ENCODE measurements at places on chromosomes 2 and 18.

DNA sequence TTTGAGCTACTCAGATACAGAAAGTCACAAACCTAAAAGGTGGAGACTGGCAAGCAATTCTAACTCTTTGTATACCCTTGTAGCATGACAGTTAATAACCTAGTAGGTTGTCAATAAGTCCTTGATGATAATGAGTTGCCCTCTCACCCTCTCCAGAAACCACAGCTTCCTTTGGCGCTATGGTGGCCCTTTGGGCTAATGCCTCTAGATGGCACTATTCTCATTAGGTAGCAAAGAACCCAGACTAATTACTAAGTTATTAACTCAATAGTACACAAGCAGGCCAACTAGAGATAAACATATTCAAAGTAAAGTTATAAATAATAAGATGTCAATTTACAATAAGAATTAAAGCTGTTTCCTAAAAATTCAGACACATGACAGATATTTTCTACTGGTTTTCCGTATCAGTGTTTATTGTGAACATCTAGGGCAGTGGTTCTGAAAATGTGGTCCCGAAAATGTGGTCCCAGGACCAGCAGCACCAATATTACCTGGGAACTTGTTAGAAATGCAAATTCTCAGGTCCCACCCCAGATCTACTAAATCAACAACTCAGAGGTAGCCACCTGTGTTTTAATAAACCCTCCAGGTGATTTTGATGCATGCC is 41.1 kb downstream of the LDAH start:
- DNase-seq, result peak; percentile 25

DNA sequence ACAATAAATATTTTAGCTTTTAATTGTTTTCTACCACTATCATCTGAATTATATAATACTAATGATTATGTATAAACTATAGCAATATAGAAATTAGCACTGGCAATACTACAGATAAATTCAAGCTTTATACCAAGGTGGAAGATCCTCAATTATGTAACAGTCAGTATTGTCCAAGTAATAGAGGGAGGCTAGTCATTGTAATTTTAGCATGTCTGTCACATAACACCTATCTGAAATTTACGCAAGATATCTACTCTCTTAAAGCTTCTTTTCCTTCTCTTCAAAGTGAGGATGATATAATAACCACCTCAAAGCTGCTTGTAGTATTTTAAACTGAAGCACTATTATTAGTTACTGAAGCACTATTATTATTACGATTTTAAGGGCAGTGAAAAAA is 12.2 kb downstream of the KCNJ3 start:
- DNase-seq, result no peak

DNA sequence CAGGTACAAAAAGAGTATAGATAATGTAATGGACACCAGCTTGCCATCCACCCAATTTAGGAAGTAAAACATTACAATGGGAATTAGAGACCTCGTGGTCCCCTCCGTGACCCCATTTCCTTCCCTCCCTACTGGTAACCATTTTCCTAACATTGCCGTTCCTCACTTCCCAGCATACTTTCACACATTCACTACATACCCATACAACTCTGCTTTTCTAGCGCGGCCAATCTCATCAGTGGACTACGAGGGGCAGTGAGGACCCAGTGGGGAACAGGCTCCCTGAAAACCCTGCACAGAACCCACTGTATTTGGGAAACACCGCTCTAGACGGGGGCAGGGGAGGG is 1.1 kb downstream of the ENOSF1 start:
- no peak for DNase-seq

- DNase-seq, result no peak
Observed at GRCh38 chr18:76721207-76721996, 101.0 kb upstream of the ZNF236 start.

DNA sequence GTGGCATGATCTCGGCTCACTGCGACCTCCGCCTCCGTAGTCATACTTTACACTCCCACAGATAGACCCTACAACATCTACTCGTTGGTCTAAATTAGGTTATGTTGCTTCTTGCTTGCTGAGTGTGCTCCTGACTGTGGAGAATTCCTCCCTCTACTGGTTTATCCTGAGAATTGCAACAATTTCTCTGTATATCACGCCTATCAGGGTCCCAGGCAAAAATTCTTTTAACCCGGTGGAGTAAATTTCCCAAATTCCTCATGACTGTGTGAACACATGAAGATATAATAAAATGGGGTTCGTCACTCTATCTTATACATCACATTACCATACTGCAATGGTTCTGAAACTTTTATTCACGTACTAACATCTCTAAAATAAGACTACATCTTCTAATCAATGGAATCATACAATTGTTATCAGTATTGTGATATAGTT is 156.7 kb downstream of the EVA1A start:
- peak; percentile 67 for DNase-seq

- DNase-seq, result no peak
Observed at GRCh38 chr2:117512307-117512706, 302.2 kb upstream of the DDX18 start.

- DNase-seq, result peak; percentile 64
Observed at GRCh38 chr2:71223767-71224333, 3.1 kb downstream of the PAIP2B start.

GRCh38 chr2:103669531-103669930 is 907.7 kb downstream of the TMEM182 start:
- DNase-seq, result no peak

GRCh38 chr2:128520791-128521190 is 202.1 kb upstream of the HS6ST1 start:
- DNase-seq, result no peak

- DNase-seq, result no peak
Observed at GRCh38 chr2:33166287-33166881, 219.6 kb downstream of the LTBP1 start.

DNA sequence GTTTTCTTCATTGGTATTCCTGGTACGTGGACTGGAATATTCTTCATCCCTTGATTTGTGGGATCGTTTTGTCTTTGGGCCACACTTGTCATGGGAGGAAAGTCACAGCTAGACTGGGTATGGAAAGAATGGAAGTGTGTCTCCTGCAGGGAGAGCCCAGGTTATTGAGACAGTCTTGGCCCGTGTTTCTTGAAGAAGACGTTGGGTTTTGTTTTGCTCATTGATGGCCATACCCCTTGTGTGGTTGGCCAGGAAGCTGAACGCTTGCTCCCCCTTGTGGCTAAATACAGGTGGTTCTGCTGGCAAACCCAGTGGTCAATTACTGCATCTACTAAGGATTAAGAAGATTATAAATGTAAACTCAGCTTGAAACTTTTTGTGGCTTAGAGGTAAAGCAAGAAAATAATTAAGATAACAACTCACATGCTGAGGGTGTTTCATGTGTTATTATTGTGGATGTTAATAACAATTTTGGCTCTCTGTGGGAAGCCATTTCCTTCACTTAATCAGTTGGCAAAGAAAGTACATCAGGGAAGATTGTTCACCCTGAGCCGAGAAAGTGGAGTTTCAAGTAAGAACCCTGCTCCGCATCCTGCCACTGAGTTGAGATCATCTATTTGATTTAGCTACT is 91.8 kb downstream of the NEDD4L start:
- DNase-seq, result peak; percentile 52

DNA sequence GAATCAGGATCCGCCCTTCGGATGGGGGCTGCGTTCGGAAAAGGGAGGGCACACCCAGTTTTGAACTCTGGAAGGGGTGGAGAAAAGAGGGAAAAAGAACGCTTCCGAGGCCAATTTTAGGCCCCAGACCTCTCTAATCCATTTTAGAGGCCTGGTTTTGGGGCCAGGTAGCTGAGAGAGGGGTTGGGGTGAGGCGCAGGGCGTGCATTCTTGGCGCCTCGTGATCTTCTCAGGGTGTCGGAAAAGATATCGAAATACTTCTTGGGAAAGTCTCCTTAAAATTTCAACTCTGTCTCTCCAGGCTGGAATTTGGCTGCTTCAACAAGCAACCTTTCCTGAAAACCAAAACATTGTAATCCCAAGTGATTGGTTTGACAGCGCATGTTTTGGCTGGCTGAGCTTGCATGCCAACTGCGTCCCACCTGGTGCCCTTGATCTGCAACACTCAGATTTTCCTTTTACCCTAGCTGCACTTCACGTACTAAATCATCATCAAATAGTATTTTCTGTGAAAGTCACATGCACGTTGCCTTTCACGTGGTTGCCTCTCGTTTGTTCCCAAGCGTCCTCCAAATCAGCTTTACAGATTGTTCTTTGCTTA is 864 bp upstream of the XPO1 start:
- DNase-seq, result peak; percentile 4

DNA sequence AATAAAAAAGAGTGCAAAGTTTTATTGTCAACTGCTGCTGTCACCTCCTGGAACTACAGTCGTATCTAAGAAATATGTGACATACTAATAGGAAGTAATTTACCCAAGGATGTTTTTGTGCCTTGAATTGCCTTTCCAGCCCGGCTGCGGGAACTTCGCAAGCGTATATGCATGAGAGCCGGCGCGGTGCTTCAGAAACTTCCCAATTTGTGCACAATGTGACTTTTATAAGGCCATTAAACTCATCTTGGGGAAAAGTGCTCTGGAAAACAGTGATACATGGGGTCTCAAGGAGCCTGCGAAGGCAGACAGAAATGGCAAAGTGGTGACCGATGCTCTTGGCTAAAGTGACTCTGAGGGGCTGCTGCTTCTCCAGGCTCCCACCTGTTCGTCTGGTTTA is 41.7 kb upstream of the CELF4 start:
- no peak for DNase-seq

DNA sequence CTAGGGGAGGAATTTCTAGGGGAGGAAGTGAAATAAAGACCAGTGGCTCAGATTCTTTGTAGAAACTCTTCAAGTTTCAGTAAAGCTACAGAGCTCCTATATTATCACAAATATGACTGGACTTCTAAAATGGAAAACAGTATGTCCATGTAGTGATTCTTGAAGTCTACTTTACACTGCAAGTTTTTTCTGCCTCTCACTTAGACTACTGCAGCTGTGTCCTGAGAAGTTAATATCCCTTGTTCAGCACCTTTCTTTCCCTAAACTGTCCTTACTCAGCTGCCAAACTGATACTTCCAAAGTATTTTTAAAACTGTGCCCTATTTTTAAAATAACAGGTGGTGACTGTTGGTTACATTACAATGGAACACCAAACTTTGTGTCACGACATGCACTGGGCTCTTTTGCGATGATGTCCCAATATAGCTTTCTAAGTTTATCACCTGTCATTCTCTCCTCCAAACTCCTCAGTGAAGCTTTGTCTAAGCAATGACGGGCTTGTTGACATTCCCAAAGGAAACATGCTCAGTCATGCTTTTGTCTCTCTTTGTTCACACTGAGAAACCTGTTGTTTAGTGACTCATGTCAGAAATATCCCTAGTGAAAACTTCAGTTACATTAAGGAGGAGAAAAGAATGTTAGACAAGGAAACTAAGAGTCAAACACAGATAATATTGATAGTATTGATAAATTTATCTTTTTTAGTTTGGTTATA is 341.1 kb downstream of the ARL6IP6 start:
- DNase-seq, result peak; percentile 83

- no peak for DNase-seq
Observed at GRCh38 chr2:225270053-225270452, 129.5 kb upstream of the NYAP2 start.

- no peak for DNase-seq
Observed at GRCh38 chr2:129744649-129745048, 234.8 kb upstream of the RAB6C start.

GRCh38 chr18:69897397-69898108 is 50.1 kb downstream of the CD226 start:
- no peak for DNase-seq

DNA sequence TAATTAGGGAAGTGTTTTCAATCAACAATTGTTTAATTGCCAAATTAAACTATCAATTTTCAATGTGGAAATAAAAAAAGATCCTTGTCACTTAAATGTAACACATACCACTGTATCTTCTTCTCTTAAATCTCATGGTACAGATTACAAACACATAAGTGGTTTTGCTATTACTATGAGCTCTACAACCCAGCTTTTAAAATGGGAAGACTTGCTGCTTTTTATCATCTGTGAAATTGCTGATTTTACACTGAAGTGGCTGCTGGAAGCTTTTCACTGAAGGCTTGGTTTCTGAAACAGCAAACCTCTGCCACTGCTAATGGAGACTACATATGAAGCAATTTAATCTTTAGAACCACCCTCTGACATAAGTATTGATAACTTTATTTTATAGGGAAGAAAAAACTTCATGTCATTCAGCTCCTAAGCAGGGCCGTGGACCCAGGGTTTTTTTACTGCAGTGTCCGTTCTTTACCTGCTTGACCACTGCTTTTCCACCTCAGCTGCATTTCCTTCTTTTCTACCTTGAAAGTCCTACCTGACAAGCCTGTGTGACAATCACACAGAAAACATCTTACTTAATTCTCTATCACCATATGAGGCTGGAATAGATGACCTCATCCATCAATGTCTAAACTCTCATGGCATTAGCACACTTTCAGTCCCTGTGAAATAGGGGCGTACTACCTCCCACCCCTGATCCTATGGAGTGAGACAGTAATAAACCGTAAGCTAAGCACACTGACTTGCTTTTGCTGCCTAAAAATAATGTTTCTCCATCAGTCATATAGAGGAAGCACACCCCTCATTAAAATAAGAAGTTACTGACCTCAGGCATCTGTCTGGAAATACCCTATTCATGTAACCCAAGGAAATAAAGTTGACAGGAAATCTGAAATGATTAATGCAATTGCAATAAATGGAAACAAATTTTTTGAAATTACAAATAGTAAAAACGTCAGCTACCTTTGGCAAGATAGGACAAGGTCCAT is 19.2 kb upstream of the SLC8A1 start:
- no peak for DNase-seq

DNA sequence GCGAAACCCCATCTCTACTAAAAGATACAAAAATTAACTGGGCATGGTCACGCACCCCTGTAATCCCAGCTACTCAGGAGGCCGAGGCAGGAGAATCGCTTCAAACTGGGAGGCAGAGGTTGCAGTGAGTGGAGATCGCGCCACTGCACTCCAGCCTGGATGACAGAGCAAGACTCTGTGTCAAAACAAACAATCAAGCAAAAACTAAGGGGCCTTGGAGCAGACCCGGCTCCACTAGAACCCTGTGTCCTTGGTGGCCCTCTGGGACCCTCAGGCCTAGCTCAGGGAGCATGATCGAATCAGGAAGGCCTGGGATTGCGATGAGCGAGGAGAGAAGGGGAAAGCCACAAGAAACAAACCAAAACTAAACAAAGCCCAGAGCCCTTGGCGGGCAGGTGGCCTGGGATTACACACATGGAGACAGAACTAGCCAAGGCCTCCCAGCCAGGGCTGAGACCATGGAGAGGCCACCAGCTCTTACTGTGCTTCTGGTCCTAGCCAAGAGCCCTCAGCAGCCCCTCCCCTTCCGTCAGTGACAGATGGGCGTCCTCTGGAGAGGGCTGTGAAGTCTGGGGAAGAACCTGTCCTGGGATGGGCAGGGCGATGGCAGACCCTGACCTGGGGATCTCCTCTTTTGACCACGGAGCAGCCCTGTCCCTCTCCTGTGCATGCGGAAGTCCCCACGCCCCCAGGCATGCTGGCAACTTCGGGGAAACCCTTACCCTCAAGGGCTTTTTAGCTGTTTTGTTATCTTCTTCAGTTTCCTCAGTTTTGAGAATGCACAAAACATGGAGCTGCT is 27.4 kb upstream of the CATIP start:
- DNase-seq, result no peak

DNA sequence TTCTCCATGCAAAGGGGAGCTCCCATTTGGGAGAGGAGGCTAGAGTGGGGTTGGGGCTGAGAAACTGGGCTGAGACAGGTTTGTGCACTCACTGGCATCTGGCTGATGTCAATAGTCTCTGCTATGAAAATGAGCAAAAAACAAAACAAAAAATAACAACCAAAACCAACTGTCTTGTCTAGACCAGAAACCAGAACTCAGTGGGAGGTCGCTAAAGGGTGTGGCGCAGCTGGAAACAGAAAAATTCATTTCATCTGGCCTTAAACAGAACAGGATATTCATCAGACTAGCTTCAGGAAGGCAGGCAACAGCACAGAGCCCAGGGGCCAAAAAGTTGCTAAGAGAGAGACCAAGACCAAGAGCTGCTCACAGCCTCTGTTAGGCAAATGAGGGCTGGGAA is 126.1 kb downstream of the THNSL2 start:
- no peak for DNase-seq

All from NCI-H460 (cell line).